ENCODE measurements at places on chromosomes 4 and X. TPM values are rescaled to one million over a fixed set of nuclear protein-coding genes. Genes with fewer than 3 reads are reported as not detected.

DNA sequence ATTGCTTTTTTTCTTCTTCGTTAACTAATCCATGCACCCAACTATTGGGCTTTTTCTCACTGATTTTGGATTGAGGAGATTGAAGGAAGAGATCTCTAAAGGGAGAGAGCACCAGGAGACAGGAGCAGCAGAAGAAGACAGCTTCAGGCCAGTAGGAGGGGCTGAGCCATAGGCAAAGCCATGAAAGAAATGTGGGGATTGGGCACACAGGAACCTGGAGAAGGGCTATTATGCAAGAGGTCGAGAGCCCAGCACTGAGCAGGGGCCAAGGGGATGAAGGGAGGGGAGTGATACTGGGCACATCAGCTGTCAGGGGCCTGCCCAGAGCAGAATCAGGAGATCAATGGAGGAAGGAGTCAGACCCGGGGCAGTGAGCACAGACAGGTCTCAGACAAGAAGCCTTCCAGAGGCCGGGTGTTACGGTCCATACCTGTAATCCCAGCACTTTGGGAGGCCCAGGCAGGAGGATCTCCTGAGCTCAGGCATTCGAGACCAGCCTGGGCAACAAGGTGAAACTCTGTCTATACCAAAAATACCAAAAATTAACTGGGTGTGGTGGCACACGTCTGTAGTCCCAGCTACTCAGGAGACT, 140.9 kb downstream of the BCOR start:
- no peak for DNase-seq
- H3K27ac ChIP-seq: no peak overlapping the region
- H3K27me3 ChIP-seq: no peaks in the 10 kb centered on the region
- no peak overlapping the region for H3K4me3 ChIP-seq

GRCh38 chr4:88360791-88361190, 17.9 kb upstream of the HERC6 start:
- H3K4me1 ChIP-seq: no peaks in the 10 kb centered on the region
- no peak overlapping the region for H3K27ac ChIP-seq
- H3K4me3 ChIP-seq: no peak overlapping the region
- H3K36me3 ChIP-seq: no peaks in the 10 kb centered on the region

DNA sequence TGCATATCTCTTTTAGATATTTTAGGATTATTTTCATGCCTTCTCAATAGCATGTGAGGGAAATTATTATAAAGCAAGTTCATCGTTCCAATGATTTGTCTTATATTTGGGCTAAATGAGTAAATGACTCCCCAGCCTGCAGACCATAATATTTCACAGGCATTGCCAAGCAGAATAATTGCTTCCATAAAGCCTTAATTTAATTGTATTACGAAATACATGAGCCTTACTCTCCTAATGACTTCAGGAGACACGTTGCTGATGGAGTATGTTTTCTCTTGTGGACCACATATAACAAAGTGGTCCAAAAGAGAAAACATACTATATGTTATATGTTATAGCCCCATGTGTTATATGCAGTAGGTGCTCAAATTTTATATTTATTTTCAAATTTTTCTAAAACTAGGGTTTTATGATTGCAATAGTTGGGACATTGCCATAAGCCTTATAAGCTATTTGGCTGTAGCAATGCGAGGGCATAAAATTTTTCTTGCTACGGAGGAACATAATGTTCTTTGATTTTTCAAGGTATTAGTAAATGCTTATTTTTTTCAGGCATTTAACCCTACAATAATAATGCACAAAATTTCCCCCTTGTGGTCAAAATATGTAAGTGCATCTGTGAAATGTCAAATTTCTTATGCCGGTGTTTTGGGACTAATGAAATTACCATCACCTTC, 26.2 kb upstream of the TMPRSS11D start:
- no peak for DNase-seq
- no peaks in the 10 kb centered on the region for H3K27me3 ChIP-seq
- H3K4me1 ChIP-seq: peaks cover 14% of the 10 kb centered on the region
- H3K36me3 ChIP-seq: no peaks in the 10 kb centered on the region
- no peak overlapping the region for H3K27ac ChIP-seq
- no peak overlapping the region for H3K4me3 ChIP-seq

GRCh38 chr4:131304686-131305085, 1844.4 kb upstream of the PCDH10 start:
- H3K36me3 ChIP-seq: no peaks in the 10 kb centered on the region
- no peaks in the 10 kb centered on the region for H3K4me1 ChIP-seq
- no peaks in the 10 kb centered on the region for H3K27me3 ChIP-seq
- DNase-seq: no peak

- H3K4me3 ChIP-seq: no peak overlapping the region
- H3K27ac ChIP-seq: no peak overlapping the region
- no peaks in the 10 kb centered on the region for H3K36me3 ChIP-seq
- no peaks in the 10 kb centered on the region for H3K4me1 ChIP-seq
These were observed 6.3 kb downstream of the TMEM31 start for GRCh38 chrX:103716962-103717361.

GRCh38 chr4:138864961-138865720, 150.4 kb upstream of the NOCT start:
- H3K36me3 ChIP-seq: no peaks in the 10 kb centered on the region
- peaks cover 6% of the 10 kb centered on the region for H3K4me1 ChIP-seq
- no peak overlapping the region for H3K27ac ChIP-seq
- no peak overlapping the region for H3K4me3 ChIP-seq
- peak; percentile 46 for DNase-seq
- H3K27me3 ChIP-seq: no peaks in the 10 kb centered on the region

GRCh38 chrX:42443267-42443666, 334.7 kb downstream of the PPP1R2C start:
- H3K4me1 ChIP-seq: no peaks in the 10 kb centered on the region
- DNase-seq: no peak
- no peak overlapping the region for H3K4me3 ChIP-seq
- no peaks in the 10 kb centered on the region for H3K36me3 ChIP-seq

- H3K36me3 ChIP-seq: no peaks in the 10 kb centered on the region
- H3K4me3 ChIP-seq: no peak overlapping the region
- no peaks in the 10 kb centered on the region for H3K27me3 ChIP-seq
- no peaks in the 10 kb centered on the region for H3K4me1 ChIP-seq
These were observed 105.8 kb upstream of the NWD2 start for GRCh38 chr4:37138789-37139188.

DNA sequence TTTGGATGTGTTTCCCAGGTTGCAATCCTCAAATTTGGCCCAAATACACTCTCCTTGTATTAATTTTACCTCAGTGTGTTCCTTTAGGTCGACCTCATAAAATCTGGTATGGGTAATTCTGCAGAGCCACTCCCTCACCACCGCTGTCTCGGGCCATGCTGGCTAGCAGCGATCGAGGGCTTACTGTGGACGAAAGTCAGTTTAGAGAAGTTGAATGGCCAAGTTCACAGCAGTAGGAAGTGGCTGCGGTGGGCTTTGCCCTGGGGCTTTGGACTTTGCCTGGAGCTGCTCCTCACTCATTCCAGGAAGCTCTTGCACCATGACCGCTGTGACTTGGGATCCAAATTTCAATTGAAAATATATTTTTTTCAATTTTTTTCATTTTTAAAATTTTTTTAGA, 19.6 kb downstream of the TMEM187 start:
- no peaks in the 10 kb centered on the region for H3K36me3 ChIP-seq
- no peak overlapping the region for H3K4me3 ChIP-seq
- DNase-seq: no peak
- H3K27ac ChIP-seq: no peak overlapping the region
- H3K27me3 ChIP-seq: no peaks in the 10 kb centered on the region

DNA sequence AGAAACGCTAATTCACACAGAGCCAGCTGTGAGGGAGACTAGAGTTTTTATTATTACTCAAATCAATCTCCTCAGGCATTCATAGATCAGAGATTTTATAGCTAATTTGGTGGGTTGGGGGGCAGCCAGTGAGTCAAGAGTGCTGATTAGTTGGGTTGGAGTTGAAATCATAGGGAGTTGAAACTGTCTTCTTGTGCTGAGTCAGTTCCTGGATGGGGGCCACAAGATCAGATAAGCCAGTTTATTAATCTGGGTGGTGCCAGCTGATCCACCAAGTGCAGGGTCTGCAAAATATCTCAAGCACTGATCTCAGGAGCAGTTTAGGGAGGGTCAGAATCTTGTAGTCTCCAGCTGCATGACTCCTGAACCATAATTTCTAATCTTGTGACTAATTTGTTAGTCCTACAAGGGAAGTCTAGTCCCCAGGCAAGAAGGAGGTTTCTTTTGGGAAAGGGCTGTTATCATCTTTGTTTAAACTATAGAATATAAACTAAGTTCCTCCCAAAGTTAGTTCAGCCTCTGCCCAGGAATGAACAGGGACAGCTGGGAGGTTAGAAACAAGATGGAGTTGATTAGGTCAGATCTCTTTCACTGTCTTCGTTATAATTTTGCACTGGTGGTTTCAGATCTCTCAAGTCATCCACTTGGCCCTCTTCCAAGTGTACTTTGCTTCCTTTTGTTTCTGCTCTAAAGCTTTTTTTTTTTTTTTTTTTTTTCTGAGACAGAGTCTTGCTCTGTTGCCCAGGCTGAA, 5.4 kb upstream of the NAA11 start:
- no peaks in the 10 kb centered on the region for H3K4me1 ChIP-seq
- H3K27ac ChIP-seq: no peak overlapping the region
- no peak for DNase-seq
- no peaks in the 10 kb centered on the region for H3K27me3 ChIP-seq
- no peaks in the 10 kb centered on the region for H3K36me3 ChIP-seq

GRCh38 chr4:6696611-6697010, 2.9 kb downstream of the S100P start:
- no peak overlapping the region for H3K4me3 ChIP-seq
- H3K36me3 ChIP-seq: no peaks in the 10 kb centered on the region
- peaks cover 9% of the 10 kb centered on the region for H3K4me1 ChIP-seq
- H3K27ac ChIP-seq: no peak overlapping the region
- no peak for DNase-seq
- no peaks in the 10 kb centered on the region for H3K27me3 ChIP-seq

GRCh38 chr4:101345596-101346350, 1.6 kb downstream of the PPP3CA start:
- H3K36me3 ChIP-seq: no peaks in the 10 kb centered on the region
- H3K27me3 ChIP-seq: no peaks in the 10 kb centered on the region
- peak overlapping the region; percentile 90 for H3K4me3 ChIP-seq

GRCh38 chr4:152709675-152710438, 30.1 kb upstream of the TMEM154 start:
- no peaks in the 10 kb centered on the region for H3K4me1 ChIP-seq
- H3K36me3 ChIP-seq: no peaks in the 10 kb centered on the region
- no peaks in the 10 kb centered on the region for H3K27me3 ChIP-seq

GRCh38 chr4:25993395-25994185, 79.6 kb downstream of the SMIM20 start:
- H3K4me3 ChIP-seq: no peak overlapping the region
- H3K36me3 ChIP-seq: no peaks in the 10 kb centered on the region
- no peaks in the 10 kb centered on the region for H3K4me1 ChIP-seq
- H3K27me3 ChIP-seq: no peaks in the 10 kb centered on the region
- DNase-seq: no peak

- no peak overlapping the region for H3K27ac ChIP-seq
- H3K36me3 ChIP-seq: no peaks in the 10 kb centered on the region
- no peak overlapping the region for H3K4me3 ChIP-seq
- no peaks in the 10 kb centered on the region for H3K4me1 ChIP-seq
These were observed 38.6 kb downstream of the HTRA3 start for GRCh38 chr4:8308144-8308543.

NXF3 gene
- total RNA-seq: 0.26 TPM

CENPVL1 gene
- total RNA-seq: not detected

IL2RG gene
- 8.2 TPM for total RNA-seq

ADRA2C gene
- total RNA-seq: 6.7 TPM

VSIG4 gene
- total RNA-seq: 14.8 TPM

BEND2 gene
- not detected for total RNA-seq

RAB9B gene
- total RNA-seq: 0.78 TPM

TMEM35A gene
- total RNA-seq: 0.26 TPM

LNX1 gene
- 17.1 TPM for total RNA-seq

PAGE5 gene
- total RNA-seq: not detected

PRKG2 gene
- 2.9 TPM for total RNA-seq

SHISA3 gene
- total RNA-seq: not detected

EGF gene
- 44.1 TPM for total RNA-seq

Data from body of pancreas (tissue), 4 donors.